ENCODE measurements at places on chromosomes 7 and 10. TPM values are rescaled to one million over a fixed set of nuclear protein-coding genes. Genes with fewer than 3 reads are reported as not detected.

NANOS1 gene
- 0.34 TPM for total RNA-seq

CAMK2B gene
- total RNA-seq = not detected

SFRP5 gene
- not detected for total RNA-seq

GRCh38 chr10:1923586-1923985, 186.3 kb upstream of the ADARB2 start:
- no peak for DNase-seq

- DNase-seq = no peak
These were observed 19.5 kb upstream of the PPP1R3C start for GRCh38 chr10:91652364-91652763.

- DNase-seq = no peak
These were observed 227.4 kb upstream of the KAT6B start for GRCh38 chr10:74598891-74599566.

GRCh38 chr7:24882989-24883621, 96.9 kb downstream of the OSBPL3 start:
- no peak for DNase-seq

DNA sequence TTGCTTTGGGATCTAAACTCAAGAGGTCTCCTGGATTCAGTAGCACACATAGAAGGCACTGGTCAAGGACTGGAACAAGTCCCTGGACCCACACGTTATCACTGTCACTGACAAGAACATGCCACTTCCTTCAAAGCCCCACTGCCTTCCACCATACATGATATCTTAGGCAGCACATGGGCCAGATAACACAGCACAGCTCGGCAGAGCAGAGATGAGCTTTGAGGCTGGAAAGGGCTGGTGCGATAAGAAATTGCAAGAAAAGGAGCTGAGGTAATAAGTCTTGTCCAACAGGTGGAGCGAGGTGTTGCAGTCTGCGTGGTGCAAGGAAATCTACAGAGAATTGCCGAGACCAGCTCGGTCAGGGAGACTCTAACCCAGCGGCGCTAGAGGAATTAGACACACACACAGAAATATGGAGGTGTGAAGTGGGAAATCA, 139.8 kb upstream of the CDK13 start:
- DNase-seq = no peak

GRCh38 chr7:157077021-157077420, 61.7 kb upstream of the UBE3C start:
- no peak for DNase-seq

DNA sequence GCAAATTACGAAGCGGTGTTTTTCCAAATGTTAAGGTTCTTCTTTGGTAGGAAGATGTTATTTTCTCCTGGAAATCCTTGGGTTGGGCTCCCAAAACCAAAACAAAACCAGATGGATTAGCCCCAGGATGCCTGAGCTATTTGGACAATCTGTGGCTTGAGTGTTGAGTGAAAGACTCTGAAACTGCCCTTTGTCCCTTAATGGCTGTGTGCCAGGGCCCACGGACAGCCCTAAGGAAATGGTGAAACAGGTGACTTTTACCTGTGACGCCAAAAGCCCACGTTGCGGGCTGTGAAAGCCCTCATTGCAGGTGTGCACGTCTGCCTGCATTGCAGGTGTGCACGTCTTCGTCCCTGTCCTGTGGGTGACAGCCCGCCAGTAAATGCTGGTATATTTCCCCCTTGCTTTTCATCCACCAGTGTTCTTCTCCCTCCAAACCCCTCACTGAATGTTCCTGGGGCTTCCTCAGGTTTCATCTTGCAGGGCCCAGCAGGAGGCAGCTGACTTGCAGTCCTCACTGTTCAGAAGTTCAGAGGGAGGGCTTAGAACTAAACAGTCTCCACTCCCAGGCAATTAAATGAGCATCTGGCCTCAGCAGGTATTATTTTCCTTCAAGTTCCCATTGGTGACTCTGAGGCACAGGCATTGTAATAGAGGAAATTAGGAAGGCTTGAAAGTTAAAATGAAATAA, 10.7 kb downstream of the PFKP start:
- no peak for DNase-seq
